Inflammatory macrophage treated with lipopolysaccharide for 1 hour (primary cell): ENCODE measurements at places on chromosomes 5 and 9.

DNA sequence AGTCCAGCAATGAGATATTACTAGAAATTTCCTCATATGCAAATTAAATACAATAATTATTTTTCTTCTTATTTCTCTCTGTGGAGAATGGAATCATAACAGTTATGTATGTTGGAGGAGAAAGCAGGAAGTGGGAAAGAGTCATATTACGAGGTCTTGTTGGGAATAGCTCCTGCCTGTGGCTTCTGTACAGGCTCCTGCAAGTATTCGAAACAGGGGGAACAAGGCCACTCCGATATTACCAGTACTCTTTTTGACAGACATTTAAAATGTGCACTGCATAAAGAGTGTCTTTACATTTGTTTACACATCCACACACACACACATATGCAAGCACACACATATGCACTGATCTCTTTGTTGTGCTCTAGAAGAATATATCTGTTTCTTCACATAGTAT is 812.0 kb upstream of the ZNF608 start:
- DNase-seq: no peak

GRCh38 chr9:123365287-123365880 is 9.4 kb downstream of the CRB2 start:
- DNase-seq: no peak

DNA sequence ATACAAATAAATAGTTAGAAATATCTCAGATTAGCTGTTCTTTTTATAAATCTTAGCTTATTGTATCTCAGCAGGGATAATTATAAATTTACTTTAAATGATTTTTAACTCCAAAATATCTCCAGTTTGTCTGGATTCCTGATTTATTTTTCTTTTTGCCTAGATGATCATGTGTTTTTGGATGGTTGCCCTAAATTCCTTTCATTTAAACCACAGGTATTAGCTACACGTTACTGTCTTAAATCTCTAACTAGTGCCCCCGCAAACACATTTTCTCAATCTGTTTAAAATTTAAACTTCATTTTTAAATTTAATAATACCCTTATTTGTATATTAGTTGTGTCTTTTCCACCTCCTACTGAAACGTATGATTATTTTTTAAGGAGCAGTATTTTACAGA is 5.6 kb downstream of the FER start:
- DNase-seq: no peak

GRCh38 chr5:9924614-9925013 is 294.5 kb upstream of the TAS2R1 start:
- peak; percentile 24 for DNase-seq

GRCh38 chr5:38456657-38457399 is 99.6 kb downstream of the LIFR start:
- DNase-seq: no peak

GRCh38 chr5:135891268-135891667 is 4.4 kb downstream of the IL9 start:
- DNase-seq: no peak

DNA sequence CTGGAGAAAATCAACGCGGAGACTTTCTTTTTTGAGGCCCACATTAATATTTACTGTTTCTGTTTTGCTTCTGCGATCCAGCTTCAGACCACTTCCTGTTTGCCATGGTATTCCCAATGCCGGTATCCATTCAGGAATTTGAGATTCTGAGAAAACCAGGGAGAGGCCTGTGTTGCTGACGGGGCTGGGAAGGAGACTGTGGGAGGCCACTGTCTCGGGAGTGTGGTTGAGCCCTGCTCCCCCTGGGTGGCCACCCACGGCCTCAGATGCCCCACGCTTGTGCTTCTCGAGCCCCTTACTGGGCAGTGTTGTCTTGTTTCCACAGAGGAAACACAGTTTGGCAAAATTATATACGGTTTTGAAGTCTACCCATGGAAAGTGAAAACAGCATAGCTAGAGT is 403.6 kb upstream of the IRX2 start:
- no peak for DNase-seq

DNA sequence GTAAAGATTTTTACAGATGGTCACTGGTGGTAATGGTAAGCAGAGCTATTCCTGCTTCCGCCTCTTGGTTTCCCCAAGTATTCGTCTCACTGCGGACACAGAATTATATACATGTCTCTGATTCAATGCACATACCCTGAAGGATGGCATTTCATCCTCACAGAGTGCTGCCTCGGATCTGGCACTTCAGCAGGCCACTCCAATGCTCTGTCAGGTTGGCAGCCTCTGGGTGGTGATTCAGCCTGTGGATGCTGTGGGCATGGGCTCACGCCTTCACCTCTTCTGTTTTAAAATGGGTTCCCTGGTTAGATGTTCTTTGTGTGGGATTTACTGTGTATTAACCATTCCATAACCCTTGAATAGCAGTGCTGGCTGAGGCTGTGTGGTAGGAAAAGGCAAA is 182.6 kb upstream of the ZNF608 start:
- DNase-seq: no peak

DNA sequence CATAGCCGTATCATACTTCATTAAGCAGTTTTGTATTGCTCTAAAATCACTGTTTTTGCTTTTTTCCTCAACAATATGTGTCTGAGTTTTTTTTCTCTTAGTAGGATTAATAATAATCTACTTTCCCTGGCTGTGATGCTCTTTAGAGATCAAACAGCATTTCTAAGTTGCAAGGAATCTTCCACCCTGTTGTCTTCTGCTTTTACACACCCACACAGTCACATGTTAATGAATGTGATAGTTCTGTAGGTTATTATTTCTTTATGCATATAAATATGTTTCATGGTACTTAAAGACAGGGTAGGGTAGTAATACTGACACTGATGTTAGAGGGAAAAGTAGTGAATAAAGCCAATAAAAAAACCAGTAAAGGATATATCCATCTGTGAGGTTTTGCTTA is 29.3 kb downstream of the SLC44A1 start:
- peak; percentile 60 for DNase-seq

- DNase-seq: no peak
Observed at GRCh38 chr9:131349522-131349880, 44.4 kb upstream of the PRRC2B start.

GRCh38 chr9:20788526-20789451 is 104.7 kb downstream of the FOCAD start:
- no peak for DNase-seq

GRCh38 chr5:131959906-131960305 is 14.4 kb upstream of the MEIKIN start:
- DNase-seq: no peak

DNA sequence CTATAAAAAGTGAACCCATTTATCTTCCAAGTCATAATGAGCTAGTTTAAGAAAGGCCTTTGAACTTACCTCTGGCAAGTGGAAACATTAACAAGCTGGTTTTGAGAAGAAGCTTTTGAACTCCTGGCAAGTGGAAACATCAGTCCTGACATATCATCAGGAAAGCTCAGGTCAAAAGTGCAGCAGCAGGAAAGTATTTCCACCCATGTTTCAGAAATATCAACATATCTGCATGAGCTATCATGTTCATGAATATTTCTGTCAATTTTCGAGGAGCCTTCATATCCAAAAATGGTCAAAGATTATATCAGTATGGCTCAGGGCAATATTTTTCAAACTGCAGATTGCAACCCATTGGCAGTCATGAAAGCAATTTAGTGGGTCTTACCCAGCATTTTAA is 133.9 kb downstream of the PLK2 start:
- no peak for DNase-seq

GRCh38 chr5:141032626-141033025 is 18.5 kb upstream of the PCDHB1 start:
- DNase-seq: no peak

- DNase-seq: no peak
Observed at GRCh38 chr9:35801328-35802128, 10.1 kb downstream of the NPR2 start.

DNA sequence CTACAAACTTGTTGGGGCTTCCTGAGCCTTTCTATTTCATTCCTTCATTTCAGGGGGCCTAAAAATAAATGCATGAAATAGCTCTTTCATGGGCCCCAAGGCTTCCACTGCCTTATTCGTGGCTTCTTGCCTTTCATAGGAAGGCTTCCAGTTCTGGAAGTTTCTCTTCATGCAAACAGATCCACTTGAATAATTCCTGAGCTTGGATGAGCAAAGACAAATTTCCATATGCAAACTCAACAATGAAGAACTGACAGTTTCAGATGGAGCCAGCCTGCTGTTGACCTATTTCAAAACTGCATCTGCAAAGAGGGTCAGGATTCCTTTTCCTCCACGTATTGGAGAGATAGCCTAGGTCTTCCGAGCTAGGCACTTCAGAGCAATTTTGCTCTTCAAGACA is 142.1 kb downstream of the MLLT3 start:
- no peak for DNase-seq

GRCh38 chr5:142798099-142798770 is 28.1 kb downstream of the ARHGAP26 start:
- DNase-seq: peak; percentile 96

GRCh38 chr5:157345485-157345884 is 79.6 kb downstream of the CYFIP2 start:
- DNase-seq: no peak

DNA sequence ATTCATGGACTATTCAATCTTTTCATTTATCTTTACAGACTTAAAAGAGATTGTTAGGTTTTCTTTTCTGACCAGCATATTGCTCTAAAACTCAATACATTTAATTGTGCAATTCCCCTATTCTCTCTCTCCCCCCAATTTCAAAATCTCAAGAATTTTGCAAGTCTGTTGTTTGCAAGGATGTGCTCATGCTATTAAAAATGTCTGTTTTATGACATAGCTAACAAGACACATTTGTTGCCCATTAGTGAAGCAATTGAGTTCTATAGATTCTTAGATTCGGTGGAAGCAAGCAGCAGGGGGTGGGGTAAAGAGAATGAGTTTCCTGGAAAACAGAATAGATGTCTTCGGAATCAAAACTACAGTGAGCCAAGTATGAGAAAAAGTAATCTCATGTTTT is 8.5 kb upstream of the CSNK1A1 start:
- peak; percentile 80 for DNase-seq

- DNase-seq: peak; percentile 60
Observed at GRCh38 chr9:94805585-94805984, 79.1 kb downstream of the AOPEP start.

GRCh38 chr5:141430332-141431113 is at the start of gene PCDHGA12:
Gene PCDHGA12, plus strand, starts transcription at chr5:141430507. Its CDS starts 253 bp downstream, at chr5:141430760.
- peak; percentile 73 for DNase-seq

DNA sequence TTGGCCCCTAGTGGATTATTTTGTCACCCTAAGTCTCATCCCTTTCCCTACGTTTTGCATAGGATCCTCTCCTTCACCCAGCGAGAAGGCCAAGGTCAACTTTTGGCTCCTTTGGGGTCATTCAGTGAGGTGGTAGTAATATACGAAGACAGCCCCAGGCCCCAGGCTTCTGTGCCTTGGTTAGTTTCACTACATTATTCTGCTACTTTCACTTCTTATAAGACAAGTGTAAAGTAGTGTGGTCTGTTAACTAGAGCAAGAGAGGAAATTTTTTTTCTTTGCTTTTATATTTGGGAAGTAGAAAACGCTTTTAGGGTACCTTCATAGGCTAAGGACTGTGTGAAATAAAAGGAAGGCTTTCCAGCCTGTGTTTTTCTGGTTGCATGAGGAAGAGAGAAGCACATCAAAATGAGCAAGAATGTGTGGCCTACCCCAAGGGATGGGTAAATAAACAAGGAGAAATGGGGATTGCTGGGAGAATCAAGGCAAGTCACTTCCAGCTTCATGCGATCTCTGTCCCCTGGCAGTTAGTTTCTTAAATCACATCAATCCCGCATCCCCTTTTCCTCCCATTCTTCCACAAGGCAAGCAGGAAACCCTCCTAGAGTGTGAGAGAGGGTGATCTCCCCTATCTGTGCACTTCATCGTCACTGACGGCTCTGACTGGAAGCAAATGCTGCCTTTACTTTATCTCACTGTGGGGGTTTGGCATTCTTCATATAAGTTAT is 677.0 kb upstream of the WWC1 start:
- no peak for DNase-seq

DNA sequence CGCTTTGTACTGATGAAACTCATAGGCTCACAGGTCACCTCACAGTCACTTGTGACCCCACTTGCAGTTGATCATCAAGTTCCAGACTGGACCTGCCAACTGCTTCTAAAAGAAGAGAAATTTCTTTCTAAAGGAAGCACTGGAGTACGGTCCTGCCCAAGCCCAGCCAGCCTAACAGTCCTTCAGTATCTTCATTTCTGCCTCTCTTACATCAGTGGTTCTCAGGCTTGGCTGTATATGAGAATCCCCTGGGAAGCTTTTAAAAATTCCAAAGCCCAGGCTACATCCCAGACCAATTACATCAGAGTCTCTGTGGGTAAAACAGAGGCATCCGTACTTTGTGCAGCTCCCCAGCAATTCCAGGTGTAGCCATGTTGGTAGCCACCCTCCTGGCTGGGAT is 282.1 kb downstream of the NFIB start:
- DNase-seq: no peak

DNA sequence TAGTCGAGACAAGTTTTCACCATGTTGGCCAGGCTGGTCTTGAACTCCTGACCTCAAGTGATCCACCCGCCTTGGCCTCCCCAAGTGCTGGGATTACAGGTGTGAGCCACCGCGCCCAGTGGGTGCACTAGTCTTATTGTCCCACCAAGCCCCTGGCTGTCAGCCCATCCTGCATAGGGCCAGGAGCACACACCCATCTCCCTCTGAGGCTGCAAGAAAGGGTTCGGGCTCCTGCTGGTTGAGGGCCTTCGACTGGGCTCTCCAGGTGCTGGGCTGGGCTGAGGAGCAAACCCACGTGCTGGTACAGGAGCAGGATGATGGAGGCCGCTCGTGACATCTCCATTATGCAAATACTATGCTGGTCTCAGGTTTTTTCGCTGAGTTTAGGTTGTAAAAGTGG is 25.1 kb upstream of the RNF130 start:
- no peak for DNase-seq

- no peak for DNase-seq
Observed at GRCh38 chr5:78543916-78544315, 104.7 kb downstream of the LHFPL2 start.

DNA sequence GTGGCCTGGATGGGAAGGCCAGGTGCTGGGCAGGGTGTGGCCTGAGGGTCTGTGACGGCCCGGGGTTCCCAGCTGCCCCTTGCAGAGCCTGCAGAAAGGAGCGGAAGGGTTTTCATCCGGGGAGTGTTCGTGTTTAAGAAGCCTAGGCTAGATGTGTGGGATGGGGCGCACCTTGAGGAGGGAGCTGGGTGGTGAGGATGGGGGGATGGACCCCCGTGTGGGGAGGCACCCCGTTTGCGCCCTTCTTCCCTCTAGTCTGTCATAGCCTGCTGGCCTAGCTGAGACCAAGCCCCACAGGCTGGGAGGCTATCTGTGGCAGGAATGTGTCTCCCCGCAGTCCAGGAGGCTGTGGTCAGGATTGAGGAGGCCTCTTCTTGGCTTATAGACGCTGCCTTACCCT is 11.9 kb downstream of the RNU6ATAC start:
- no peak for DNase-seq

- no peak for DNase-seq
Observed at GRCh38 chr9:110820381-110820780, 151.8 kb downstream of the MUSK start.
